Mucosa of gallbladder (tissue), 1 donor: ENCODE measurements at places on chromosomes 6 and 20. TPM values are rescaled to one million over a fixed set of nuclear protein-coding genes. Genes with fewer than 3 reads are reported as not detected.

The SGK2 gene
- 56.8 TPM for total RNA-seq

The ECT2L gene
- total RNA-seq: 0.14 TPM

The ARFGEF3 gene
- total RNA-seq: 17.6 TPM

The KCNK17 gene
- 2.2 TPM for total RNA-seq

The RFX6 gene
- total RNA-seq: not detected

The PDYN gene
- total RNA-seq: not detected

The BPIFB1 gene
- 0.78 TPM for total RNA-seq

The AP5S1 gene
- total RNA-seq: 16.2 TPM

The SLC17A1 gene
- total RNA-seq: 0.63 TPM

The TSHZ2 gene
- total RNA-seq: 42.9 TPM

DNA sequence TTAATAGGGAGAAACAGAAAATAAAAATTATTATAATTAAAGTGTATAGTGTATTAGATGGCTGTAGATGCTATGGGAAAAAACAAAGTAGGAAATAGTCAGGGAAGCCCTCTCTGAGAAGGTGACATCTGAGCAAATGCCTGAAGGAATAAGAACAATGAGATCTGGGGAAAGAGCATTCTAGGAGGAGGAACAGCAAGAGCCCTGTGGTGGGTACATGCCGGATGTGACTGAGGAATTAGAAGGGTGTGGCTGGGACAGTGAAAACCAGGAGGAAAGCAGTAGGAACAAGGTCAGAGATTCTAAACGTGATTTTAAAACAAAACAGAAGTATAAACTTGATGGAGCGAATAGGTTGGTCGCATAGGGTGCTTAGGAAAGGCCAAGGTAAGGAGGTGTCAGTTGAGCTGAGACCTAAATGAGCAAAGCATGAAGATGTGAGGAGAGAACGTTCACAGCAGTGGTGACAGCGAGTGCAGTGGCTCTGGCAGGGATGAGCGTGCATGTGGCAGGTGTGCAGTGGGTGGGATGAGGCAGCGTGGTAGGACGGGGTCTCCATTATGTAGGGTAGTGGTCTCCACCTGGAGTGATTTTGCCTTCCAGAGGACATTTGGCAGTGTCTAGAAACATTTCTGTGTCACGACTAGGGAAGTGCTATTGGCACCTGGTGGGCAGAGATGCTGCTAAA is 97.1 kb upstream of the MRPS10 start:
- DNase-seq: no peak

DNA sequence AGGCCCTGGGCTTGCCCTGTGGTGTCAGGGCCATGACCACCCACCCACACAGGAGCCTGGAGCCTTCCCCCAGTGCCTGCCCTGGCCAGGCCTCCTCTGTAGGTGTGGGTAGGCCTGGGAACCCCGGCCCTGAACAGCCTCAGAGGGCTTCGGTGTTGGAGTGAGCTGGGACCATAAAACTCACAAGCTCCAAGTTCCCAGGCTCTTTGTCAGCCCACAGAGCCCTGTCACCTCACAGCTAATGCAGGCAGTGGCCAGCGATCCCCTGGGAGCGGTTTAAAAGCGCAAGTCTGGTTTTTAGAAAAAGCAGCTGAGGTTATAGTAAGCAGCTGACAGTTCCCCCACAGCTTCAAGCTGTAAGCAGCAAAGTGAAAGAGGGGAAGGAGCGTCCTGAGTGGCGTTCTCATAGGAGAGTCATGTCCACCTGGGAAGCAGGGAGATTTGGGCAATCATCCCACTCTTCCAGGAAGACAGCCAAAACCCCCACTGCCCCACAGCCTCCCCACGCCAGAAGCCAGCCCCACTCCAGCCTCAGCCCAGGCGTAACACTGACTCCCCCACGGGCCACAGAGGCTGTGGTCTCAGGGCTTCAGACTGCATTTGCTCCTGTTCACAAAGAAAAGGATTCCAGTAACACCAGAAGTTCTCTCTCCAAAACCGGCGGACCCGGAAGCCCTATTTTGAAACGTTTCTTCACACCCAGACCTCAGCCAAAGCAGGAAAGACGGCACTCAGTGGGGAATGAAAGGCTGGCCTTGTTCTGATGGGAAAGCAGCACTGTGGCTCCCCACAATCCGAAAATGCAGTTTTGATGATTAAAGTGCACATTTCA is 34.3 kb upstream of the FOXC1 start:
- DNase-seq: no peak

DNA sequence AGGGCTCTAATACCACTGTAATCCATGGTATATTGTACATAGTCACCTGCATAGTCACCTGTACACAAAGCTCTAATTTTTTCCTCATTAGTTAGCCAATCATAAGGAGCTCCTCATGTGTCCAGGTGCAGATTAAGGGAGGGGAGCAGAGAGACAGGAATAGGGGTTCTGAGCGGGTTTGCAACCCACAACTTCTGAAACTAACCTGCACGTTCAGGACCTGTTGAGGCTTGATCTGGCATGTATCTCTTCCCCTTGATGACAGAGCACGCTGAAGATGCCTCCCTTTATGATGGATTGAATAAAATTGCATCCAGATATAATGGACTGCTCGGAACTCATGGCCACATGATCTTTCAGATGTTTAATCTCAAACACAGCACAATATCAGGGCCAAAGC is 179.4 kb upstream of the PRND start:
- DNase-seq: no peak

GRCh38 chr6:14676064-14676463 is 558.5 kb downstream of the CD83 start:
- no peak for DNase-seq

DNA sequence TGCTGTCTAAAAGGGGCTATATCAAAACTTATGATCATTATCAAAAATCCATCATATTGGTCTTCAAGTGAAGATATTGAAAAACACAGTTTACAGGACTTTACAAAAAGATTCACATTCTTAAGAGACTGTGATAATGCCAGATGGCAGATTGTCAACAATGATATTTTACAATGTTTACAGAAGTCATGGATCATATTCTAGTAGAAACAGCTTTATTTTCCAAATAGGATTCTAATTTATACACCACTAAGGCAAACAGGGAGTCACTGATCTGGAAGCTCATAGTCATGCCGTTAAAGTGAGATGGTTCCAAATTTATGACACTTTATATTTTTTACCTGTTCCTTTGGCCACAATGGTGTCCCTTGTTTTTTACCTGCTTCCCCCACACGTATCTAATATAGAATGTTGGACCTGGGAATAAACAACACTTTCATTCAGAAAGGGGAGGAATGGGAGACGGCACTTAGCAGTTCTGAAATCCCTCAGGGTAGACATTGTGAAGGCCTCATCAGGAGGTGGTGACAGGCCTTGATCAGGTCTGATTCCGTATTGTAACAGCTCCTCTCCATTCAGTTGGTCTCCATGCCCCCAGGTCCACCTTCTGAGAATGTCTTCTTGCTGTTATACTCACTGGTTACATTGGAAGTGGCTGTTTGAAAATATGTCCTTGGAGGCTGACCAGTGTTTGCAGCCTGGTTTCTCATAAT is 228.6 kb downstream of the ADGB start:
- no peak for DNase-seq

GRCh38 chr20:21514553-21515251 is 838 bp upstream of the NKX2-2 start:
- no peak for DNase-seq

DNA sequence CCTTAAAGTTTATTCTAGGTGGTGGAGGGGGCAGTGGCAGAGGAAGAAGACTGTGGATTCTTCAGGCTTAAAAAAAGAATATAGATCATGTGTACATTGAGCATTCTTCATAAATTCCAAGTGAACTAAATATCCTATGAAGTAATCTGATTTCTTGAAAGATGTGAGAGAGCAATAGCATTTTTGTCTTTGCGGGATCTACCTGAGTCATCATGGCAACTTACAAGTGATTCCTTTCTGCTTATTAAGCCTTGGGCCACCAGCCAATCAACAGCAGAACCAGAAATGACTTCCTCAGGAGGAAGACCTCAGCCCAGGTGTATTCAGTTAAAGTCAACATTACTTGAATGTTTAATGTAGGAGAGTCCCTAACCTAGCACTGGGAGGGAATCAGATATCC is 756.9 kb downstream of the TFAP2A start:
- no peak for DNase-seq

DNA sequence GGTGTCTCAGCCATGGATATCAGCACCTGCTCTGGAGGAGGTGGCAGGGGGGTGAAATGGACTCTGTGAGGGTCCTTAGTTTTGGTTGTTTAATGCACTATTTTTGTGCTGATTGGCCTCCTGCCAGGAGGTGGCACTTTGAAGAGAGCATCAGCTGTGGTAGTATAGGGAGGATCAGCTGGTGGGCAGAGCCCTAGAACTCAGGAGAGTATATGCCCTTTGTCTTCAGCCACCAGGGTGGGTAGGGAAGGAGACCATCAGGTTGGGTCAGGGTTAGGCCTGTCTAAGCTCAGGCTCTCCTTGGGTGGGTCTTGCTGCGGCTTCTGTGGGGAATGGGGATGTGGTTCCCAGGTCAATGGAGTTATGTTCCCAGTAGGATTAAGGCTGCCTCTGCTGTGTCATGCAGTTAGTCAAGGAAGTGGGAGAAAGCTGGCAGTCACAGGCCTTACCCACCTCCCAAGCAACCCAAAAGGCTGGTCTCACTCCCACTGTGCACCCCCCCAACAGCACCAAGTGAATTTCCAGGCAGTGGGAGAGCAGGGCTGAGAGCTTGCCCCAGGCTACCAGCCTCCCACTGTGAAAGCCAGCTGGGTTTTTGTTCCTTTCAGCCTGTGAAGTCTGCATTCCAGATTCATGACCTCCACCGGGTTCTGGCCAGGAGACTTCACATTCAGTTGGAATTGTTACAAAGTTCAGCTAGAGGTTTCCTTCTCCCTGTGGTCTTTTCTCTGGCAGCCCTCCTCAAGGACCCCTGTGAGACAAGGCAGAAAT is 5.7 kb upstream of the OSTM1 start:
- no peak for DNase-seq

GRCh38 chr6:169371344-169372127 is 117.9 kb upstream of the THBS2 start:
- no peak for DNase-seq

DNA sequence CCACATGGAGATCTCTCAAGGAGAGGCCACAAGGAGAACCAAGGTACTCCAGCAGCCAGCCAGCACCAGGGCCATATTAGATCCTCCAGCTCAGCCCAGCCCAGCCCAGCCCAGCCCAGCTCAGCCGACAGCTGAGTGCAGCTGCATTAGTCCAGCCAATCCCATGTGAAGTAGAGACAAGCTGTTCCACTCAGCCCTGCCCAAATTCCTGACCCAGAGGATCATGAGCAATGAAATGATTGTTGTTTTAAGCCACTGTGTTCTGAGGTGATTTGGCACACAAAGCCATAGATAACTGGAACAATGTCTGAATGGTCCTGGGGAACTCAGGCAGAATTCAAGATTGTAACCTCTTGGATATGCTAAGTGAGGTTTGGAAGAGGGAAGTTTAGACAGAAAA is 59.5 kb upstream of the BMP2 start:
- DNase-seq: peak; percentile 83

GRCh38 chr6:24918641-24919055 is 17.1 kb downstream of the RIPOR2 start:
- no peak for DNase-seq

- no peak for DNase-seq
Measured at GRCh38 chr6:43511824-43512415, 1.8 kb upstream of the LRRC73 start.

DNA sequence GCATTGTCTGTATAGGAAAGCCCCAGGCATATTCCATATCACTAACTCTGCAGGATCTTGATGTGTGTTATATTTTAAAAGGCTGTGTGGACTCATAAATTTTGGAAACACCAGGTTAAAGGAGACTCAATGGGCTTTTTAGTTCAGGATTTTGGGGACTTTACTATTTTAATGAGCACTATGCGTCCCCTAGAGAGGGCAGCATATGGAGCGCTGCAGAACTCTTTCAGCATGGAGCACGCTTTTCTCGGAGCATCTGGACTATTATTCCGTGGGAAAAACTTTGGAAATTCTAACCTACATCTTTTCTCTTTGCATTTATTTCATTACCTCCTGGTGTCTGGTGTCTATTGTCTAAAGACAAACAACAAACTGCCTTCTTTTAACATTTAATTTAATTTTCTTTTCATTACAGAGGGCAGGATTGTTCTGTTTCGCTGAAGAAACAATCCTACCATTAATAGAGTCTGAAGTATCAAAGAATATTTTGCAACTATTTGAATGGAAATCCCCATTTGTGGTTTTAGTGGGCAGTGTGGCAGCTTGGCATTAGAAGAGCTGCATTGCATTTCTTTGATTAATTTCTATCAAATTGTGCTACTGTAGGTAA is 399.9 kb upstream of the HSF2 start:
- DNase-seq: no peak

DNA sequence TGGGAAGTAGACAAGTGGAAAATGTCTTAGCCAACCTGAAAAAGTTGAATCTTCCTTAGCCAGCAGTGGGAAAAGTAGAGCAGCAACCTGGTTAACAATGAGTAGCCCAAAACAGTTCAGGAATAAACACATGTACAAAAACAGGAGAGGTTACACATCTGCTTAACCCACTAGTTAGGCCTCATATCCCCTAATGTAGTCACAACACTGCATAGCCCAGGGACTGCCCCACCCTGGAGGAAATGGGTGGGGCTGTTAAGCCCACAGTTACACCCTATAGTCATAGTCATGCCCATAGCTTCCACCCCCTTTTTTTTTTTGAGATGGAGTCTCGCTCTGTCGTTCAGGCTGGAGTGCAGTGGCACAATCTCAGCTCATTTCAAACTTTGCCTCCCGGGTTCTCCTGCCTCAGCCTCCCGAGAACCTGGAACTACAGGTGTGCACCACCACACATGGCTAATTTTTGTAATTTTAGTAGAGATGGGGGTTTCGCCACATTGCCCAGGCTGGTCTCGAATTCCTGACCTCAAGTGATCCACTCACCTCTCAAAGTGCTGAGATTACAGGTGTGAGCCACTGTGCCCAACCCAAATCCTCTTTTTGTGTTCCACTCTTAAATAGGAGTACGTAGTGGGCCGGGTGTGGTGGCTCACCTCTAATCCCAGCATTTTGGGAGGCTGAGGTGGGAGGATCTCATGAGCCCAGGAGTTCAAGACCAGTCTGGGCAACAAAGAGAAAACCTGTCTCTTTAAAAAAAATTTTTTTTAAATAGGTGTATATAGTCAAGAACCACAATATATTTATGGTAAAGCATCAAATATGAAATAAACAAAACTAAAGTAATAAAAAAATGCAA is 24.5 kb downstream of the ILRUN start:
- no peak for DNase-seq

DNA sequence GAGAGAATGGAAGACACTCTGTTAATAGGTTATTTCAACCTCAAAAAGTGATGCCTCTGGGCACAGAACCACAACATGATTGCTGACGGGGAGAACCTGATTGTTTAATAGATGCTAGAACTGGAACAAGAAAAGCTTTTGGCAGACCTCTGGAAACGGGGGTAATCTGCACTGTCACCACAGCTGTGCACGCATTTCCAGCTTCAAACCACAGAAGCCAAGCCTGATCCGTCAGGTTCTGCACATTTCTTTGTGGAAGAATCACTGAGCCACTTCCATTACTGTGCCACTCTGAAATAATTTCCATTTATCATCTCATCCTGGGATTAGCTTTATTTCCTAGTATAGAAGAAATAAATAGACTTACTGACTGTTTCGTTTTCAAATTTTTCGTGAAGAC is 309.3 kb downstream of the FARS2 start:
- no peak for DNase-seq
